ENCODE measurements at places on chromosomes 16 and 17. TPM values are rescaled to one million over a fixed set of nuclear protein-coding genes. Genes with fewer than 3 reads are reported as not detected.

Gene CDRT15
- not detected for total RNA-seq

Gene LPO
- 0.06 TPM for total RNA-seq

Gene CHTF18
- 27.2 TPM for total RNA-seq

Gene CRISPLD2
- 4.3 TPM for total RNA-seq

Gene CYBA
- 283 TPM for total RNA-seq

Gene RCVRN
- total RNA-seq, result not detected

Gene PRR15L
- total RNA-seq, result 3.0 TPM

Gene RPTOR
- 34.4 TPM for total RNA-seq

Gene CAPNS2
- not detected for total RNA-seq

Gene KRT17
- 0.99 TPM for total RNA-seq

Gene TEKT3
- 0.18 TPM for total RNA-seq

Gene DPEP3
- total RNA-seq, result not detected

Gene NEURL4
- total RNA-seq, result 33.7 TPM

Gene CBFA2T3
- total RNA-seq, result 1.5 TPM

Gene CES3
- total RNA-seq, result 3.0 TPM

Gene MAPT
- 1.8 TPM for total RNA-seq

Gene OTOA
- 0.09 TPM for total RNA-seq

Gene OR1A1
- total RNA-seq, result not detected

Gene ADAM11
- total RNA-seq, result 2.2 TPM

Gene TP53TG3F
- total RNA-seq, result 0.06 TPM

Gene CCT6B
- 2.1 TPM for total RNA-seq

Gene NATD1
- 3.2 TPM for total RNA-seq

Gene ANKS4B
- 0.02 TPM for total RNA-seq

Gene SLC9A5
- 1.6 TPM for total RNA-seq

Gene ODAD4
- 1.6 TPM for total RNA-seq

Gene COX6A2
- not detected for total RNA-seq

Gene LCMT1
- total RNA-seq, result 36.1 TPM

Gene KRTAP4-5
- total RNA-seq, result not detected

Gene MT1E
- total RNA-seq, result not detected

Gene AOC3
- 0.86 TPM for total RNA-seq

Gene CPD
- 30.0 TPM for total RNA-seq

Gene SCNN1G
- total RNA-seq, result 3.3 TPM

Gene GCGR
- 0.08 TPM for total RNA-seq

Gene SLC16A13
- 11.0 TPM for total RNA-seq

All from A549 treated with dexamethasone at 1 μM for 4 hours (cell line).